ENCODE measurements at places on chromosomes 3 and 15. TPM values are rescaled to one million over a fixed set of nuclear protein-coding genes. Genes with fewer than 3 reads are reported as not detected.
A peak's percentile ranks its signal among the peaks of the same experiment; 100 is the strongest.

DNA sequence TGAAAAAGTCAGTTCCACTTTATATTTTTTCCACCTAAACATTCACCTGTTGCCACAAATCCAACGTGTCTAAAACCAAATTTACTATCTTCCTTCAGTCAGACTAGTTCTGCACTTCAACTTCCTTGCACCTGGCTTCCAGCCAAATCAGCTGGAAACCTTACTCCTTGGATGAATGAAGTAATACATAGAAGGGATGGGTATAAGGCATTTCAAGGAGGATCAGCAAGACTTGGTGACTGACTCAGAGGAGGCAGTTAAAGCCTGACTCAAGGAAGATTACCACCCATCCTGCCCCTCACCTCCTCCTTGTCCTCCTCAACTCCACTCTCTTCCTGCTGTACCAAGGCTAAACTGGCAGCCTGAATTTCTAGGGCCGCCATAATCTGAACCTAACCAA is 37.1 kb downstream of the QTRT2 start:
- DNase-seq, result peak; percentile 80

- DNase-seq, result no peak
Measured at GRCh38 chr3:34886443-34886842, 752.9 kb upstream of the ARPP21 start.

GRCh38 chr15:94250801-94251200 is 19.4 kb downstream of the MCTP2 start:
- DNase-seq, result no peak

DNA sequence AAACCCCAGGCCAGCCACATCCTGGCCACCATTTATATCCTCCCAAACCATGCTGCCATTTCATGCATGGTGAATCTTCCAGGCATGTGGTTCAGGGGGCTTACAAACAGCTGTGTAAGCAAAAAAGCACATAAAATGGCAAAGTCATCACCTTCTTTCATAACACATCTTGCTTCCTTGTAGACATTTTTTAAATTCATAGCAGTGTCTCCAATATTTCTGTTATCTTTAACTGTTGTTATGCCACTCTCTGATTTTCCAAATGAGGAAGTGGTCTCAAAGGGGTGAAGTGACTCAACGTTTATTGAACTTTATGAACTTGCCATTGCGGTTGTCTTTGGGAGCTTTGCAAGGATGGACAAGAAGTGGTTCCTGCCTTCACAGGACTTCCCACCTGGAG is 264.4 kb downstream of the MEX3B start:
- no peak for DNase-seq

DNA sequence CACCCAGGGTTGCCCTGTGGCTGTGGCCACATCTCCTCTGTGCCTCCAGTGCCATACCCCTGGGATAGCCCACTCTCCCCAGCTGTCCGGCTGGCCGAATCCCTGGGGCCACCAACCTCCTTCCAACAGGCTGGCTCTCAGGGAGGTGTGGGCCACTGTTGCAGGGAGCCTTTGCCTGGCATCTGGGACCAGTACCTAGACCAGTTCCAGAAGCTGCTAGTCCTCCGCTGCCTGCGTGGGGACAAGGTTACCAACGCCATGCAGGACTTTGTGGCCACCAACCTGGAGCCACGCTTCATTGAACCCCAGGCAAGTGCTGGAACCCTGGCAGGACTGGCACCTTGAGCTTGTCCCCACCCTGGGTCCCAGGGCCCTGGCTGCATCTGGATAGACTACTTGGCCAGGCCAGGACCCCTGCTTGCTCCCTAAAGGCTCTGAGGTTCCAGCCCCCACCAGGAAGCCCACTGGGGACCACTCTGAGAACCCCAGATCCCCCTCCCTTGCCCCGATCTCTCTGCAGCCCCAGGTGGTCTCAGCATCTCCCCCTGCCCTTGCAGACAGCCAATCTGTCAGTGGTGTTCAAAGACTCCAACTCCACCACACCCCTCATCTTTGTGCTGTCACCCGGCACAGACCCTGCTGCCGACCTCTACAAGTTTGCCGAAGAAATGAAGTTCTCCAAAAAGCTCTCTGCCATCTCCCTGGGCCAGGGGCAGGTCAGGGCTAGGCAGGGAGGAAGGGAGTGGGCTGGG is 50.0 kb downstream of the SEMA3G start:
- DNase-seq, result no peak

DNA sequence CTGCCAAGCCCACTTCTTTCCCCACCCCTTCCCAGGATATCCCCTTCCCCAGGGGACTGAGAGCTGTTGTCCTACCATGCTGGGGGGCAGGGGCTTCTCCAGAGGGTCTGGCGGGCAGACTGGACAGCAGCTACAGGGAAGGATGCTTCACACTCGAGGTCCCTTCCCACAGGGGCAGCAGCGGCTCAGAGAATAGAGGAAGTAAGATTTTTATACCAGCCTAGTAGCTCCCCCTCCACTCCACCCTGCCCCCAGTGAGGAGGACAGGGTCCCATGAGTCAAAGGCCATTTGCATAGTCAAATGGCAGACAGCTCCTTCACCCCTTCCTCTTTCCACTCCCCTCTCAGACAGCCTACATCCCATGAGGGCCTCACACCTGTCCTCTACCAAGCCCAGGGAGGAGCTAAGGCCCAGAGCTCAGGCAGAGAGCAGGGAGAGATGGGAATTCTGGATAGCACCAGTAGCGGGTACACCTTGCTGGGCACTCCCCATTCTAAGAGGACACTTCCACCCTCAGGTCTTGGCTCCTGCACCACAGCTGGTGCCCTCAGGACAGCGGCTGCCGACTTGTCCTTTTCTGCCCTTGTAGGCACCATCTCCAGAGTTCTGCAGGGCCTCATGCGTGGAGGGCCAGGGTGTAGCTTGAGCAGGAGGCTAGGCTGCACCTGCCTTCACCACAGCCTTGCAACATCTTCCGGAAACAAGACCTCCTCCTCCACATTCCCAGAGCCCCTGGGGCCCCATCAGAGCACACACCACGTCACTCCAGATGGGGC is at the start of gene TLR9:
TLR9 (minus strand) TSS at position 194 of the 777 bp plus-strand sequence; CDS start at position 78, 116 bp downstream.
- DNase-seq, result no peak

DNA sequence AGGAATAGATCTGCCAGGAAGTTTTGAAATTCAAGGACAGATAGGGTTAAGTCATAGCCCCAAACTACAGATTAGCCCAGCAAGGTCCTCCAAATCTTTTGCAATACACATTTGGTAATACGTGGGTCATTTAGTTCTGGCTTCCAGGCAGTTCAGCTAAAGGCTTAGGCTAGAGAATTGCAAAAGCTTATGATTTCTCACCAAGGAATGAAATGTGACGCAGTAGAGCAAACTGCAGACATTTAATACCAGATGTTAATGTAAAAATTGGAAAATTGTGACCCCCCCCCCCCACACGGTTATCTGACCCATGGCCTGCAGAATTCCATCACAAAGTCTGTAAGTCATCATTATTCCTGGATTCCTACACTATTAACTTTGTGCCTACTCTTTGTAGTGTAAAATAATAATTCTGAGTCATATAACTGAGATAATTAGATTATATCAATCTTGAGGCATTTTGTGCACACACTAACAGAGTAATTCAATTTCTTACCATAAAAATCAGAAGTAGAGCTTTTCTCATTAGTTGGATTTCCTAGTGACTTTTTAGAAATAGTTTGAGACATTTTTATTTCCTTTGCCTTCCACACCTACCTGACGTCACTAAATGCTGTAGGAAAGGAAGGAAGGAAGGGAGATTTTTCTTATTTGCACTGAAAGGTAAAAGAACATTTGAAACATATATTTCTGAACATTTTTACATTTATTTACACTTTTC is 235.2 kb downstream of the DTWD1 start:
- peak; percentile 98 for DNase-seq

DNA sequence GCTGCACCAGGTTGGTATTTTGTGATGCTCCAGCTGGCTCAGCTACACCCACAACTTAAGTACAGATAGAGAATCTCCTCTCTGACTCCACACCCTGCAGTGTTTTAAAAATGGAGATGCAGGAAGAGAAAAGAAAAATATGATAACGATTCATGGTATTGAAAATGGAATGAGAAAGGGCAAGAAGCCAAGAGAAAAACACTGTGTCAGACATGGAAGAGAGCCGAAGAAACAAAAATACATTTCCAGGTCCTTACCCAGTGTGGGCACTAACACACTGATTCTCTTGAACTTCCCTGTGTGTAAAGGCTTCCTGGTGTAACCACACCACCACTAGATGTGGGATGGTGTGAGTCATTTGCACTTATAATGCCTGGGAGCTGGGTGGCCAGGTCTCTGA is 93.1 kb downstream of the GMPS start:
- DNase-seq, result peak; percentile 61

The FHIT gene
- 6.7 TPM for total RNA-seq

The EHD4 gene
- 46.4 TPM for total RNA-seq

The ATP2C1 gene
- 132 TPM for total RNA-seq

Measured in astrocyte (in vitro differentiated cells and primary cell).